Tibial nerve (tissue), 4 donors: ENCODE measurements at places on chromosomes 12 and 14.
A peak's percentile ranks its signal among the peaks of the same experiment; 100 is the strongest.

- DNase-seq = no peak
These were observed 18.3 kb upstream of the LTA4H start for GRCh38 chr12:96053476-96054243.

DNA sequence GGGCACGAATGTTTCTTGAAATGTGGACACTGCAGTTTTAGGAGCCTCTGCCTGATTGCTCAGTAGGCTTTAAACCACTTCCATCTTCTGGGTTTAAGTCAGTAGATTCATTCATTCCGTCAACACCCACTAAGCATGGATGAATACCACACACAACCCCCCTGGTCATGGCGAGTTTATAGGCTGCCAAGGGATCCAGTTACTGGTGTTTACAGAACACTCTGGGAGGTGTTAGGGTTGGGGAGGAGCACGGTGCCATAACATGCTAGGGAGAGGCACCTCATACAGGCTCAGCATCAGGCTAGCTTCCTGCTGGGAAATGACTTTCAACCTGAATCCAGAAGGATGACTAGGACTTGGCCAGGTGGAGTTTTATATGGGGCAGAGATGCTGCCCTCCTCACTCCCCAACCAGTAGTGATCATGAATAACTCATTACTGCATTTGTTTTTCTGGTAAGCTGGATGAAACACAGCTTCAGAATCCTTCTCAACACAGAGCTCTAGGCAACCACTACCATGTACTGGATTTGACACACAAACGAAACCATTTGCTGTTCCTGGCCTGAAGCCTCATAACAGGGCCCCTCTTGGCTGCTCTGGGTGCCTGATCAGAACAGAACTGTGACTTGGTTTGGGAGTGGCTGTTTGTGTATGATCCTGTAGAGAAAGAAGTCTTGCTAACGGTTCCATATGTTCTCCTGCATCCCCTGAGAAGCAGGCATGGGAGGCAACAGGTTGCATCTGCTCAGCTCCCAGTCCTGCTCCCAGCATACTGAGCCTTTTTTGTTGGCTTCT is 47.9 kb downstream of the FBXW8 start:
- no peak for DNase-seq

GRCh38 chr14:52695481-52696091 is at the start of gene ERO1A:
ERO1A (minus strand) TSS chr14:52695558; CDS start chr14:52695481, 77 bp downstream.
- DNase-seq = peak; percentile 76

- DNase-seq = no peak
These were observed 234.8 kb downstream of the ADAMTS20 start for GRCh38 chr12:43317156-43317555.

DNA sequence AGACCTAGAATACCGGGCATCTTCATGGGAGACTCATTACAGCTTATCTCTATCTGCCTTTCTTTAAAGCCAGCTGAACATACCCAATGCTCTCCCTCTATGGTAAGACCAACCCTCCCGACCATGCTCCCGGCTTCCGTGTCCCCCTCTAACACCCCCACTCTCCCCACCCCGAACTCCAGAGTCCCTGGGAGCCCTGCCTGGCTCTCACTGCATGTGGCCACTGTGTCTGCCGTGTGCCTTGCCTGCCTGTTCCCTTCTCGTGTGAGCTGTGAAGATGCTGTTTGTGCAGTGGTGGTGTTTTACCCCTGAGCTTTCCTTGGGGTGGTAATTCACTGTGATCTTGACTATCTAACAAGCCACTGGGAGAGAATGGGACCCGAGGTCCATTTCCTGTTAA is 146.4 kb upstream of the FKBP4 start:
- DNase-seq = no peak

- no peak for DNase-seq
These were observed 7.8 kb downstream of the ACOT4 start for GRCh38 chr14:73599499-73599898.

DNA sequence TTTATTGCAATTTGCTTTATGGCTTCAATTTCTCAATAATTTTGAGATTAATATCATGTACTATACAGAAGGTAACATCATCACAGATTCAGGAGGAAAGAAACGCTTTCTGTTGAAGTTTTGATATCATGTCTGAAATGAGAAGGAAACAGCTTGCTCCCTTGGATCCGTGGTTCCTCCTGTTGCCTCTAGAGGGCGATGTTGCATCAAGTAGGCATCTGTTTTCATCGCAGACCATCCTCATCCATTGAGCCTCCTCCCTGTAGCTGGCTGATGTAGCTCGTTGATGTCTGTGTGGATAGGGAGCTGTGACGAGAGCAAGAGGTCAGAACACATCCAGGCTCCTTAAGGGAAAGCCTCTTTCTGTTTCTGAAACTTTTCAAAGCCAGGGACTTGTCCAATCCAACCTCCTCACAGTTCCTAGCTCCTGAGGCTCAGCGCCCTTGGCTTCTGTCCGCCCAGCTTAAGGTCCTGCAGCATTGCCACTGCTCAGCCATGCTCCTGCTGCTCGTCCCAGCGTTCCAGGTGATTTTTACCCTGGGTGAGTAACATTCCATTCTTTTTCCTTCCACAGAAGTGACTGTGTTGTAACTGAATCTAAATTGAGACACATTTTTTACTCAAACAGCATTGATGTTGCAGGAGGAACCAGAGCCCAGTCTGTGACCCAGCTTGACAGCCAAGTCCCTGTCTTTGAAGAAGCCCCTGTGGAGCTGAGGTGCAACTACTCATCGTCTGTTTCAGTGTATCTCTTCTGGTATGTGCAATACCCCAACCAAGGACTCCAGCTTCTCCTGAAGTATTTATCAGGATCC is 304.8 kb upstream of the OR4E1 start:
- DNase-seq = peak; percentile 21

DNA sequence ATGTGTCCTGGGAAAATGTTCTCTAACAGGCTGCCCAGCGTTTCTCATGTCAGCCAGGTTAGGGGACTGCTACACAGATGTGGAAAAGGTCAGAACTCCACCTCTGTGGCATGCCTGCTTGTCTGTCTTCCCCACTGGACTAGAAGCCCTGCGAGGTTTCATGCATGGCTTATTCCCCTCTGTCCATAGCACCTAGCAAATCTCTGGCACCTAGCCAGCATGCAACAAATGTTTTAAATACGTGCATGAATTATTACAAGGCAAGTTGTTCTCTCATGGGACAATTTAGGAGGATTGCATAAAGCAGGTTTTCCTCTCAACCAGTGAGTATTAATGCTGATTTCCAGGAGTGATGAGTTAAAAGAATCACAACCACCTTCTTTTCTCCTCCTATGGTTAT is 21.4 kb upstream of the KCNK13 start:
- no peak for DNase-seq

- no peak for DNase-seq
These were observed 159.2 kb downstream of the GCH1 start for GRCh38 chr14:54743382-54743781.

DNA sequence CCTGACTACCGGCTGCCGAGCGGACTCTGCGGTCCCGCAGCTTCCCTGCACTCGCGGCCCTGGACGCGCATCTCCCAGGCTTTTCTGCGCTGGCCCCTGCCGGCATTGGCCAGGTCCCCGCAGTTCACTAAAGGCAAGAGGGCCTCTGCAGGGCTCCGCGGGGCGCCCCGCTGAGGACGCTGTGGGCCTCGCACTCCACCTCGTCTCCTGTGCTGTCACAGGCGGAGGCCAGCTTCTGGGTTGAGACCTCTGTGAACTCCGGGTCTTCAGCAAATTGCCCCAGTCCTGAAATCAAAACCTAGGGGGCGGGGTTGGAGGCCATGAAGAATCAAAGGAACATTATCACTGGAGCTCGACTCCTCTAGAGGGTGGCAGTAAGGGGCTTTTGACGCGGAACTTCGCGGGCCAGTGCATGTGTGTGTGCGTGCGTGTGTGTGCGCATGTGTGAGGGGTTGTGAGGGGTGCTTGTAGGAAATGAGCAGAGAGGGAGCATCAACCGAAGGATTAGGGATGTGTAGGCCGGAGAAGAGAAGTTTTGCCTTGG is 68.5 kb upstream of the CAPRIN2 start:
- peak; percentile 21 for DNase-seq

GRCh38 chr12:3205742-3206519 is 128.8 kb downstream of the TSPAN9 start:
- DNase-seq = no peak

DNA sequence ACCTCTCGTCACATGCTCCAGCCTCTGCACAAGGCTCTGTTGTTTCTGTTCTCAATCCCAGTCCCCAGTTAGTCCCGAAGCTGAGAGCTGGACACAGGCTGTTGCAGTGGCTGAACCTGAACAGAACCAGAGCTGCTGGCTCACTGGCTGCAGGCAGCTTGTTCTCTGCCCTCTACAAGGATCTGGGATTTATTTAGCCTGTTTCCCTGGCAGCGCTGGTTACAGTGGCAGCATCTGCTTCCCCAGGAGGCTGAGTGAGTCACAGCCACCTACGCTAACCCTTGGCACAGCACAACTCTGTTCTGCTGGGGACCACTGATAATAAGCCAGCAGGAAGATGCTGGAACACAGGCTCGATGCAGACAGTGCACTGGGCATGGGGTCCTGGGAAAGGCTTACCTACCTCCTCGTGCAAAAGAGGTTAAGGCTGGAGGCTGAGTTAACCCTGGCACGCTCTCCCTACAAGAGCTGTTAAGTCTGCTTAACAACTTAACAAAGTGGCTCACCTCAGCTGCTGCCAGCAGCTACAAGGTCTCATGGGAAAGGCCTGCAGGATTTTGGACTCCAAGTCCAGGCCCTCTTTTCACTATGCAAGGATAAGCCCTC is 299.6 kb downstream of the PCNX1 start:
- no peak for DNase-seq

DNA sequence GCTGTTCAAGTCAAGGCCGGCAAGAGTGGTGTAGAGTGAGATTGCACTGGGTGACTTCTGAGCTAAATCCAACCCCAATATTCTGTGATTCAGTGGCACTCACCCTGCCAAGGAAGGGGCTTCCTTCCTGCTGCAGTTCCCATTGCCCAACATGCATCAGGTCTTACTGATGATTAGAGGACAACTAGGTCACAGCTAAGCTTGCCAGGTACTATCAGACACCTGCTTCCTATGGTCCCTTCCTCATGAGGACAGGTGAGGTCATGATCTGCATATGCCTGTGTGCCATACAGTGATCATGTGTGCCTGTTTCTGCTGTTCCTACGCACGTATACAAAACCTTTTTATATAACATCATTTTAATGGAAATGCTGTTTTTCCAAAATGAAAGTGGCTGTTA is 1.7 kb upstream of the CTDSP2 start:
- DNase-seq = no peak

GRCh38 chr14:54002653-54003052 is 46.0 kb upstream of the BMP4 start:
- no peak for DNase-seq

GRCh38 chr14:89367779-89368120 is 49.3 kb downstream of the FOXN3 start:
- DNase-seq = no peak

DNA sequence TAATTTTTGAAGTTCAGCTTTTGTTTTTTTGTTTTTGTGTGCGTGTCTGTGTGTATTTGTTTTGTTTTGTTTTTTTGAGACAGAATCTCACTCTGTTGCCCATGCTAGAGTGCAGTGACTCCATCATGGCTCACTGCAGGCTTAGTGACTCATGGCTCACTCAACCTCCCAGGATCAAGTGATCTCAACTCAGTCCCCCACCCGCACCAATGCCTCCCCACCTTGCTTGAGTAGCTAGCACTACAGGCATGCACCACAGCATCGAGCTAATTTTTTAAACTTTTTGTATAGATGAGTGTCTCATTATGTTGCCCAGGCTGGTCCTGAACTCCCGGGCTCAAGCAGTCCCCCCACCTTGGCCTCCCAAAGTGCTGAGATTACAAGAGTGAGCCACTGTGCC is 981.4 kb downstream of the BCL11B start:
- DNase-seq = no peak

DNA sequence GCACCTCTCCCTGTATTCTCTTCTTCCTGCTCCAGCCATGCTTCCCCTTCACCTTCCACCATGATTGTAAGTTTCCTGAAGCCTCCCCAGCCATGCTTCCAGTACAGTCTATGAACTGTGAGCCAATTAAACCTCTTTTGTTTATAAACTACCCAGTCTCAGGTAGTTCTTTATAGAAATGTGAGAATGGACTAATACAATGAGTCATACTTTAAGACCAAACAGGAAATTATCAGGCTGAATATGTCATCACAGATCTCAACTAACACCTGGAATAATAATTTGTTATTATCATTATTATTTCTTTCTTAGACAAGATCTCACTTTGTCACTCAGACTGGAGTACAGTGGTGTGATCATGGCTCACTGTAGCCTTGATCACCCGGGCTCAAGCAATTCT is 85.4 kb downstream of the KCNMB4 start:
- no peak for DNase-seq
